COLO829 (cell line): ENCODE measurements at places on chromosomes 5 and 9.

DNA sequence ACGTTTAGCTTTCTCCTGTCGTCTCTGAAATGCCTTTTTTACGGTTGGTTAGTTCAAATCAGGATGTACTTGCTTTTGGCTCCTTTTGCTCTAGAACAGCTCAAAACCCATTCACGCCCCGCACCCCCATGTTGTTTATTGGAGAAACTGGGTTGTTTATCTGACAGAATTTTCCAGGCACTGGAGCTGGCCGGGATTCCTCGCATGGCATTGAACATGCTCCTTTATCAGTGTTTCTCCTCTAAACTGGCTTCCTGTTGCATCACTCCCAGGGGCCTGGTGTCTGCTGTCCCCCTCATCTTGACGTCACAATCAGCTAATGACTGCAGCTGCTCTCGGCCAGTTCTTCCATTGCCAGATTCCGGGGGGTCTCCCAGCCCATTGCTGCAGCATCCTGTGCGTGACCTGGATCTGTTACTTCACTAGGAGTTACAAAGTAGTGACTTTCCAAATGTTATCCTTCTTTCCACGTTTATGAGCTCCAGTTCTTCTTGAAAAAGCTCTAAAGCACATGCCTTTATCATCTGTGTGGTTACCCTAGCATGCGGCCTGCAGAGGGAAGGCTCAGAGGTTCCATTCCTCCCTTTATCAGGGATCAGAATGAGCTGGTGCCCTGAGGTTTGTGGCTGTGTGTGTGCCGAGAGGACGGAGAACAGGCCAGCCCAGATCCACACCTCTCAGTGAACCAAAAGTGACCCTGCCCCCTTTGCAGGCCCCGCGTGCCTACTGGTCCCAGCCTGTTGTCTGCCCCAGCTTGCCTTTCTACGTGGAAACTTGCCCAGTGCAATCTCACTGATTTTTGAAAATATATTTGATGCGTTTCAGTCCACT lies 27.5 kb downstream of the FAM163B start:
- DNase-seq = no peak

DNA sequence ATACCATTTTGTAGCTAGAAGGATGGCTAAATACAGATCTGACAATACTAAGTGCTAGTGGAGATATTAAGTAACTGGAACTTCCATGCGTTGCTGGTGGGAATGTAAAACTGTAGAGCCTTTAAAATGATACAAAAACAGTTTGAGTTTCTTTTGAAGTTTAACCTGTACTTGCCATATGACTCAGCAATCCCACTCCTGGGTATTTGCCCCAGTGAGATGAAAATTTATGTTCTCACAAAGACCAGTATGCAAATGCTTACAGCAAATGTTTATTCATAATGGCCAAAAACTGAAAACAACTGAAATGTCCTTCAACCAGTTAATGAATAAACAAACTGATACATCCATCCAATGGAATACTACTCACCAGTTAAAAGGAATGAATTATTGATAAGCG lies 137.3 kb downstream of the SLC12A2 start:
- DNase-seq = no peak

DNA sequence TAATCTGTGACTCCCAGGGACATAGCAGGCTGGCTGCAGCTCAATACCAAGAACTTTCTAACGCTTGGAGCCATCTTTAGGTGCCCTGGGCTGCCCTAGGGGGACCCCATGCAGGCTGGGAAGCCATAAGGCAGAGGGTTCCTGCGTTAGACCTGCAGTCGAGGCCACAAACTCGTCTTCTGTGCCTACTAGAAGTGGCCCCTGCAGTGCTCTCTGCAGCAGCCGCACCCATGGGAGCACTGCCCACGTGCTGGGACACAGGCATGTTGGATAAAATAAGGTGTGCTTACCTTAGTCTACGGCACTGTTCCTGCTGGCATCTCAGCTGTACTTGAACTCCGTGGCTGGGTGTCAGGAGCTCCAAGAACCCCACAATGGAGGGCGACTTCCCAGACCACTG lies 9.4 kb downstream of the TOR1B start:
- DNase-seq = no peak

GRCh38 chr5:147332658-147333057 lies 97.8 kb downstream of the STK32A start:
- no peak for DNase-seq

GRCh38 chr9:135663451-135663770 lies 302 bp downstream of the LCN9 start:
- no peak for DNase-seq

GRCh38 chr5:115623658-115624057 lies 2.2 kb downstream of the TMED7 start:
- no peak for DNase-seq

GRCh38 chr5:151903243-151903653 lies 21.4 kb downstream of the GLRA1 start:
- no peak for DNase-seq

- no peak for DNase-seq
Observed at GRCh38 chr5:27652505-27652904, 614.1 kb upstream of the CDH9 start.

GRCh38 chr9:21902136-21902535 lies 92.1 kb downstream of the CDKN2A start:
- DNase-seq = no peak

GRCh38 chr9:76883341-76883855 lies 22.5 kb downstream of the PRUNE2 start:
- no peak for DNase-seq

DNA sequence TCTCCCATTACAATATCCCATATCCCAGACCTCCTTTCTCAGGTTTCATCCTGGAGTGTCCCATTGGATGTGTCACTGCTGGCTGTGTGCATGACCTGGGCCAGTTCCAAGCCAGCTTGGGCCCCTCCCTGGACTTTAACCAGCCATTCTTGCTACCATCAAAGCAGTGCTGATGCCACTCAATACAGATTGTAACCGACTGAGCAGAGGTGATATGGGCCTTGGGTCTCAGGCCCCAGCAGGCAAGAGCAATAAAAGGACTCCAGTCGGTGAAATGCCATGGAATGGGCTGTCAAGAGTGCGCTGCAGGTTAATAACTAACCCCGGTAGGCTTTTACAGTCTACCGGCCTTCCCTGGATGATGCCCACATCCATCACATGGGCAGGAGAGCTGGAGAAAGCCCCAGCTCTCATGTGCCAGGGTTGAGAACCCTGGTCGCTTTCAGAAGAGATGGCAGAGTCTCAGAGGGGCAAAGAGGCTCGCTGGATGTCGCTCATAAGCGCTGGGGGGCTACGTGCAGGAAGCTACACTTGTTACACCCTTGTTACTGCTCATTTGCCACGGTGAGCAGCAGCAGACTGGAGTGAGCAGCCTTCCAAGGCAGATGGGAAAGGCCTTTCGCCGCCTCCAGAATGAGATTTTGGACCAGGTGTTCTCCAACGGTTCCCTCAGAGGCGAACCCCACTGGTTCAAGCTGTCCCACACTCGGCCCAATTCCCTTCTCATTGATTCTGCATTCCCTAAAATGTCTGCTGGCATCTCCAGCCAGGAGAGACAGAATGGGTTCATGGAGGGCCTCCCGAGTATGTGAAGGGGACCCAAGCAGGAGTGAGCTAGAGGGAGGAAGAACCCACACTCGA lies 13.2 kb downstream of the EPB41L4B start:
- DNase-seq = no peak

DNA sequence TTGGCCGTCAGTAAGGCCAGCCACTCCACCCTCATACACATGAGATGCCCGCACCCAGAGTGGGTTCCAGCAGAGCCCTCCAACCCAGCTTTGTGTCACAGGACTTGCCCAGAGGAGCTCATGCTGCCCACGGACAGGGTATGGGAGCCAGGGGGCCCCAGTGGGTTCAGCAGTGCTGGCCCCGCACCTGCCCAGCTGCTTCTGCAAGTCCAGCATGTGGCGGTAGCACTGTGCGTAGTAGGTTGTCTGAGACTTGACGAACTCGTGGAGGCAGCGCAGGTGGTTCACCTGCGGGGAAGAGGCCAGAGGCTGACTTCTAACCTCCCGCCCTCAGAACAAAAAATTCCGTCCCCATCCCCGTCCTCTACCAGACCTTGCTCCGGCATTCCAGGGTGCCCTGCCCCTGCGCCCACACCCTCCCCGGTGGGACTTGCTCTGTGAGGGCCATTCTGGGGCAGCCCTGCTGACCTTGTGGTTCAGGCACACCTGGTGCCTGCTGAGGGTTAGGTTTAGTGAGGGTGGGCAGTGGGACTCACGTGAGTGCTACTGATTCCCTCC lies 18.5 kb downstream of the SH3GLB2 start:
- DNase-seq = no peak

DNA sequence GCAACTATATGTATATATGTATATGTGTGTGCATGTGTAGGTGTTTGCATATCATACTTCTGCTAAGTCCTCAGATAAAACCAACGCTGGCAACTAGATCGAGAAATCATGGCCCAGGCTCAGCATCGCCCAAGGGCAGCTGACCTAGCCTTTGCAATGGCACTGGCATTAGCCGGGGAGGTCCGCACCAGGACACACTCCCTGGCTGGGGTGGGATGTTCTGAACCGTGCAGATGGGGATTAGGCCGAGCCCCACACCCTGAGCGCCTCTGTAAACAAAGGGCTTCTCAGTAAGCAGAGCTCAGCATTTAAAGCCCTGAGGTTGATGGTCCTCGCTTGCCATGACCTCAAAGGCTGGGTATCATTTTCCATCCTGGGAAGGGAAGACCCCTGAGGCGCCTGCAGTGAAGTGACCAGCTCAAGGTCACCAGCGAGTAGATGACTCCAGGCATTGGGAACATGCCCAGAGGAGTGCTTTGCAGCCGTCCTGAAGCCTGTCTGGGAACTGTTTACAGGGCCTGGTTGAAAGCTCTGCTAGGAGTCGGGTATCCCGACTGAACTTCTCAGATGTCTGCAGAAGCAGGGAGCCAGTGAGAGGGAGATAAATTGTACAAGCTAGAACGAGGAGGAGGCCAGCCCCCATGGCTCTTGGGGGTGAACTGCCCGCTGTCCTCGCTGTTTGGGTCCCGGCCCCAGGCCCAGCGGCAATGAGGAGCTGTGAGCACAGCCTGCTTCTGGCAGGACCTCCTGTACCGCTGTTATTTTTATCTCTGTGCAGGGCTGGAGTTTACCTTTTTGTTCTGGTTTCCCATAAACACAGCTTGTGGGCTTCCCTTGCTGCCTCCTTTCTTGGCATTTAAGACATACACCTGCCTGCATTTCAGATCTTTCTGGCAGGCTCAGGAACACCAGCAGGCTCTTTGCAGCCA lies 18.4 kb downstream of the GADD45G start:
- no peak for DNase-seq

DNA sequence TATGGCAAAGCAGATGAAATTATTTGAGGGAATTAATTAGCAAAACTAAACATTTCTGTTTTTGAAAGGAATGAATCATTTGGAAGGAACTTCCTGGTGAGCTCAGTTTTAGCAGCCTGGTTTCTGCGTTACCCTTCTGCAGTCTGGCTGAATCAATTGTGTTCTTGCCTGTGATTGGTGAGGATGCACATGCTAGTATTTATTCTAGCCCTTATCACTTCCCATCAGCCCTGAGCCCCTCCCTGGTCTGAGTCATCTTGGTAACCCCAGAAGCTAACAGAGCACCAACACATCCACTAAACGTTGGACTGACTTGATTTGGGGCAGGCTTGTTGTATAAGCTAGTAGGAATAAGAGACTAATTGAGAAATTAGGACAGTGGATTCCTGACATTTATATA lies 6.6 kb downstream of the TJP2 start:
- DNase-seq = peak; percentile 88

DNA sequence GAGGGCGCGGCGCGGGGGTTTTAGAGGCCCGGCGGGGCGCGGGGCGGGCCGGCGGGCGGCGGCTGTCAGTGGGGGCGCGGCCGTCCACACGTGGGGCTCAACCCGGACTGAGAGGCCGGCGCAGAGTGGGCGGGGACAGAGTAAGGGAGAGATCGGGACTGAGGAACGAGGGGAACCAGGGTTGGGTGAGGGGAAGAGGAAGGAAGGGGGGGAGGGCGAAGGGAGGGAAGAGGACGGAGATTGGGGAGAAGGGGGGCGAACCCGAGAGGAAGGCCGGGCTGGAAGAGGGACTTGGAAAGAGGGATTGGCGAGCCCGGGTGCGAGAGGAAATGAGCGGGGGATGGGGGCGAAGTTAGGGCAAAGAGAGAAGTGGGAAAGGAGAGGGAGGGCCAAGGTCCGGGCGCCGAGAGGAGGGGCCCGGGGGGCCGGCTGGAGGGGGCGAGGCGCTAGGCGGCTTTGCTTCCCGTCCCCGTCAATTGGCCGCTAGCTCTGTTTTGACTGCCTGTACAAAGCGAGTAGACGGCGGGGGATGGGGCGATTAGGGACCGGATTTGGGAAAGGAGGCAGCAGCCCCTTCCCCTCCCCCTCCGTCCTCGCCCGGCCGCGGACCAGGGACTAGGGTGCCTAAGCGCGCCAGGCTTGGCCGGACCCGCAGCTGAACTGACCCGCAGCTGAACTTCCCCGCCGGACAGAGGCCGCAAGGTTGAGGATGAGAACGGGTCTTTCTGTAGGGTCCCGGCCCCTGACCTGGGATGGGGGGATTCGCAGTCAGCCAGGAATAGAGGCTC lies 399 bp upstream of the FBN2 start:
- DNase-seq = no peak
